H54 (cell line): ENCODE measurements at places on chromosomes 7 and 10.

DNA sequence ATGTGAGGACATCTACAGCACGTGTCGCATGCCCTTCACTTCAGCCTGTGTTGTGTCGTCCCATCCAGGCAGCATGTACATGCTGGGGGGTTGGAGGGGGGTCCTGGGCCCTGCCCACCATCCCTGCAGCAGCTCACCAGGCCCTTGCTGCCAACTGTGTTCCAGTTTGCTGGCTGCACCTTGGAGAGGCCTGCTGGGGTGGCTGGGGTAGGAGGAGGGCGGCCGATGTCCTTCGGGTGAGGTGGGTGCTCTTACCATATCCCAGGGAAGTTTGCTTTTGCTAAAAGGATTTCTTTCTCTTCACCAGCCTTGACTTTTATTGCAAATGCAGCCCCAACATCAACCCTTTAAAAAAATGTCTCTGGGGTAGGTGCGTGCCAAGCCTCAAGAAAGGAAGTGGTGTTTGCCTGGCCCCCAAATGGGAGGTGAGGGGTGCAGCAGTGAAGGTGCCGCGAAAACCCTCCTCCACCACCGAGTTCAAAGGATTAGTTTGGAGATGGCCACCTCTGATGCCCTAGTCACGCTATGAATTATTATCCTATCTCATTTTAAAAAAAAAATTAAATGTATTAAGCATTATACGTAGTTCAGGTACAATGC, 165.8 kb upstream of the KLF6 start:
- no peak for DNase-seq

DNA sequence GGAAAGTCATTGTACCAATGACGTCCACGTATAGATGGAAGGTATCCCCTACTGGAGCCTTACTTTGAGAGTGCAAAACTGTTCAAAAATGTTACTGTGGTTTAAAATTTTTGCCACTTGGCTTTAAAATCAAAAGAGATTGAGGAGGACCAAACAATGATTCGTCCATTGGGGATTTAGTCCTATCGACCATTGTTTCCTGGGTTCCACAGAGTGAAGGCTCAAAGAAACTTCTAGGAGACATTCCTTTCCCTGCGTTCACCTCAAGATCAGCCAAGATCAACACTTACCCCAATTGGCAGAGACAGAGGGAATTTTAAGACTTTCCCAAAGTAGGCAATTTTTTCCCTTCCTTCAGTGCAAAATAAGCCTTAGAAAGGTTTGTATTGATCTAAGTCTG, 152.3 kb downstream of the NEBL start:
- DNase-seq = no peak

- no peak for DNase-seq
Measured at GRCh38 chr10:18455086-18455884, 196.1 kb downstream of the NSUN6 start.

DNA sequence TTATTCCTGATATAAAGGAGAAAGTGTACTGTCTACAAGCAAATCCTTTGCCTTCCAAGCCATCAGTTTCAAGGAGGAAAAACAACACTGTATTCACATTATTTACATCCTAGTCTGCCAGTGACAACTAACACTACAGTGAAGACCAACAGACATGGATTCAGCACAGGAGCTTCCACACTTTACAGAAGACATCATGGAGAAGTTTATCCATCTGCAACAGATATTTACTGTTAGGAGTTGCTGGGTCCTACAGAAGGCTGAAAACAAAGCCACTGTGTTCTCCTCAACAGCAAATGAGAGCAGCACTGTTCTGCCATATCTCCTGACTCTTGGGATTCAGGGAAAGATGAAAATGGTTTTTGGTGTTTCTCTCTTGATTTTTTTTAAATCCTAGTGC, 31.9 kb downstream of the NAPEPLD start:
- DNase-seq = no peak
